NB4 (cell line): ENCODE measurements at places on chromosomes 7 and 10.
A peak's percentile ranks its signal among the peaks of the same experiment; 100 is the strongest.

DNA sequence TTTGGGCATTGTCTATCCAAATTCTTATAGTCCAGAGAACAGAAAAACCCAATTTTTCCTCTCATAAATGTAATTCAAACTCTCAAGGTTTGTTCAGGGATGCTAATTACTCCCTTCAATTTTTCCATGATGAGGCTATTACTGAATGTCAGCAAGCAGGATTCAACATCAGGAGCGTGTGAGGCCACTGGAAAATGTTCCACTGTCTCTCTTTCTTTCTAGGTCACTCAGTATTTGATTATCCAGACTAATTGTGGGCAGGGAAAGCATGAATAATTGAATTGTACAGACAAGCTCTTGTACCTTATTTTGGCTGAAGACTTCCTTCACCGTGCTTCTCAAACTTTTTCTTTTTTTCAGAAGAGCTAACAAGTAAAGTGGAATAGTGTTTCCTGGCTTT lies 30.7 kb downstream of the THNSL1 start:
- no peak for DNase-seq

GRCh38 chr10:130329792-130330191 lies 193.6 kb downstream of the GLRX3 start:
- no peak for DNase-seq

DNA sequence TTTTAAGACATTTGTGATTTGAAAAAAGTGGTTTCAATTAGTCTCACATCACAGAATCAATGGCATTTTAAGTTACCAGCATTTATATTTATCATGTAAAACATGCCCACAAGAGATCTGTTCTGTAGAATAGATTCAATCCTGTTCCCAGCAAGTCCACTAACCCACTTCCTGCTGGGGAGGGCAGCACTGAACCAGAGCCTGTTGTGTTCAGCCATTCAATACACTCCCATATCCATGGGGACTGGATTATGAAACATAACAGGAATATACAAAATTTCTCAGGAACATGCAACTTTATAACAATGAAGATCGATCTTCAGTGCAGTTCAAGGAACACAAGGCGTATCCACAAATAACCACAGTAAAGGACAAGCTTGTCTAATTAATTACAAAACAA lies 24.4 kb upstream of the ANK3 start:
- no peak for DNase-seq

DNA sequence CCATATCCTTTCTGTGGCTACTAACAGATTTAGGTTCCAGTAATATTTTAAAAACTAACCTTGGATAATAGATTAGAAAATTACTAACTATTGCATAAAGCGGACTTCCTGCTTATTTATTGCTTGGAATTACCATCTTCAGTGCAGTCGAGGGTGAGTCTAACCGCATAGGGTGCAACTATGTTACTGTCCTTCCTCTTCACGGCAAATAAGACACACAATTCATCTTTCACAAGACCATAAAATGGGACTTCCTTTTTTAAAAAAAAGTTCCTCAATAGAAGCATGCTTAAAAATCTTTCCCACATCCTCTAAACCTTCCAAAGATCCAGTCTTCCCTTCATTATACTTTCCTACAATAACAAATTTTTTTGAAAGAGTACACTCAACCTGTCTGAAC lies 2.1 kb downstream of the SLC25A40 start:
- DNase-seq: peak; percentile 94

GRCh38 chr7:44395067-44395466 lies 69.7 kb upstream of the CAMK2B start:
- no peak for DNase-seq
